ENCODE measurements at places on chromosomes 3 and 15.

DNA sequence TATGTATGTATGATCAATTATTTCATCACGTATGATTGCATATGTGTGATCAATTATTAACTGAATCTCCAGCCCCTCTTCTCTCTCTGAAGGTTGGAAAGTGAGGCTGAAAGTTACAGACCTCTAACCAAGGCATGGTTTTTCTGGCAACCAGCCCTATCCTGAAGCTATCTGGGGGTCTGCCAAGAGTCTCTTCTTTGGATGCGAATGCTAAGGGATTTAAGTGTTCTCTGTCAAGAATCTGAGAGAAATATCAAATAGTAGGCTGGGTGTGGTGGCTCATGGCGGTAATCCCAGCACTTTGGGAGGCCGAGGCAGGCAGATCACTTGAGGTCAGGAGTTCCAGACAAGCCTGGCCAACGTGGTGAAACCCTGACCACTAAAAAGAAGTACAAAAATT is 8.1 kb downstream of the NKTR start:
- DNase-seq = peak; percentile 35

GRCh38 chr3:1908651-1909445 is 189.8 kb upstream of the CNTN4 start:
- DNase-seq = no peak

DNA sequence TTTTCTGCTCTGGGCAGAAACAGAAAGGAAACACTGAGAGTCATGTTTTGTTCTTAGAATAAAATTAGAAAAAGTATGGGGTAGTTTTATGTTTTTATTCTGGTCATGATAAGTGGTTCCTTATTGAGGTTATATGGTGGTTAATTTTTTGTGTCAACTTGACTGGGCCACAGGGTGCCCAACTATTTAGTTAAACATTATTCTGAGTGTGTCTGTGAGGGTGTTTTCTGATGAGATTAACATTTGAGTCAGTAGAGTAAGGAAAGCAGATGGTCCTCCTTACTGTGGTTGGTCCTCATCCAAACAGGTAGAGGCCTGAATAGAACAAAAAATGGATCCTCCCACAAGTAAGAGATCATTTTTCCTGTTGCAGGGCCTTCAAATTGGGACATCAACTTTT is 98.9 kb downstream of the C3orf38 start:
- DNase-seq = no peak

- no peak for DNase-seq
These were observed at the start of gene IGDCC3 for GRCh38 chr15:65377976-65378366. Gene IGDCC3 (minus strand): TSS chr15:65378002. CDS start chr15:65377788, 214 bp downstream.

DNA sequence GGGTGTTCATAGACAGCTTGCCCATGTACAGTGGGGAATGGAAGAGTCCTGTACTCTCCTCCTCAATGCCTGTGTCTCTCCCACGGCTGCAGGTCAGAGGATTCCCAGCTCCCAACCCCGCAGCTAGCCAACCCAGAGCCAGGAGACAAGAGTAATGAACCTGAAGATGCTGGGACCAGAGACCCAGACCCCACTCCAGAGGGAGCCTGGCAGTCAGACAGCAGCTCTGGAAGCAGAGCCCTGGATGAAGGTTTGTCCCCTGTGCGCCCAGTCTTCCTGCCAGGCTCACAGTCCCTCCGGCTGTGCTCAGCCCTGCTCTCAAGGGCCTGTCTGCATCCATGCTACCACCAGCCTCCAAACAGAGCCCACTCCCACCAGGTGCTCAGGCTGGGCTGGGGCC is 29.5 kb downstream of the EFCC1 start:
- no peak for DNase-seq

DNA sequence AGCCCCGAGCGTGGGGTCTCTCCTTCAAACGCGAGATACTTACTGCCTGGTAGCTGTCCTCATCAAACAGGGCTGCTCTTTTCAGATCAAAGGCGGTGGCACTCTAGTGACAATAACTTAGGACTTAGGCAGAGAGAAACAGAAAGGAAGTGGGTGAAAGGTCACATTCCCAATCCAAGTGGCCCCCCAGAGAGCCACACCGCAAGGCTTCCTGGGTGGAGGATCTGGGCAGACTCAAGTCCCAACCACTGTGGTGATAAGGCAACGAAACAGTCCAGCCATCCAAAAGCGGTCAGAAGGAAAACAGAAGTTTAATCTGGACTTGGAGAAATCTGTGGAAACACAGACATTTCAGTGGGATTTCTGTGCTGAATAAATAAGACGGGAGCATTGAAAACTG is 227.2 kb downstream of the ADAMTS17 start:
- DNase-seq = no peak

- DNase-seq = no peak
These were observed 16.6 kb upstream of the PLSCR5 start for GRCh38 chr3:146621723-146622122.

- peak; percentile 68 for DNase-seq
These were observed 57.4 kb upstream of the ULK4 start for GRCh38 chr3:42019144-42019952.

DNA sequence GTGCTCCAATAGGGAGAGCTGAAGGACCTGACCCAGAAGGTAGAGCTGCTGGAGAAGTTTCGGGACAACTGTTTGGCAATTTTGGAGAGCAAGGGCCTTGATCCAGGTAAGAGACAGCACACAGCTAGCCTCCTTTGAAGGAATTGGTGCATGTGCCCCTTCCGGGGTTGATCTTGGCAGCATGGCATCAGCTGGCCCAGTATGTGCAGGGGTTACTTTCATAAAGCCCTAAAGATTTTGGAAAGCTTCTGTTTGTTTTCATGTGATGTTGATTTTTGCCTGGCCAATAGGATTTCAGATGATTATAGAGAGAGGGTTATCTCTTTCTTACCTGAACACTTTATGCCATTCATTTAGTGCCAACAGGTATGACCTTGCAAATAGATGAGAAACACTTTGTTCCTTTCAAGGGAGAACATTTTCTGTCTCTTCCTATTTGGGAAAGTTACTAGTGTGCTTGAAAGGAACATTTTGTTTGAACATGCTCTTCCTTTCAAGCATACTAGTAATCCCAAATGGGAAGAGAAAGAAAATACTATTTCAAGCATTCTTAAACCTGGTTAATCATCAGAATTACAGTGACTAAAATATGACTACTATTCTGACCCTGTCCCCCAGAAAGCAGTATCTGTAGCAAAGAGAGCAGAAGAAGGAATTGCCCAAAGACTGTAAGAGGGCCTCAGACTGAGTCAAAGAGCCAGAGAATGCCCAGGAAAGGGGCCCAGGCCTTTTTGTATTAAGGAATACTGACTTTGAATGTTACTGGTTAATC is 7.5 kb downstream of the KNSTRN start:
- no peak for DNase-seq

Data from colonic mucosa (tissue), 4 donors.